Fibroblast of lung (primary cell): ENCODE measurements at places on chromosomes 11 and 22. TPM values are rescaled to one million over a fixed set of nuclear protein-coding genes. Genes with fewer than 3 reads are reported as not detected.

TRIM22 gene
- 94.8 and 112 TPM in 2 replicates for total RNA-seq

HEPN1 gene
- total RNA-seq: not detected in 2 replicates

TIMP3 gene
- 145 and 242 TPM in 2 replicates for total RNA-seq

FREY1 gene
- total RNA-seq: 0.77 and 0.83 TPM in 2 replicates

BBOX1 gene
- not detected in 2 replicates for total RNA-seq

INS gene
- not detected in 2 replicates for total RNA-seq

E2F8 gene
- 0.17 TPM in 1 of 2 replicates, not detected in the other for total RNA-seq

FAM227A gene
- total RNA-seq: 0.66 and 0.77 TPM in 2 replicates

OR56A5 gene
- not detected in 2 replicates for total RNA-seq

TBX1 gene
- total RNA-seq: not detected in 2 replicates

JAML gene
- total RNA-seq: not detected in 2 replicates

SERPING1 gene
- 17.2 and 20.0 TPM in 2 replicates for total RNA-seq

APOL3 gene
- 32.4 and 42.3 TPM in 2 replicates for total RNA-seq

MYOD1 gene
- not detected in 2 replicates for total RNA-seq
